DMS 273 treated with DMSO at 0.1 percent for 48 hours (cell line): ENCODE measurements at places on chromosomes 11 and 22.

GRCh38 chr11:126660321-126660720, 304.8 kb downstream of the ST3GAL4 start:
- no peak for DNase-seq

DNA sequence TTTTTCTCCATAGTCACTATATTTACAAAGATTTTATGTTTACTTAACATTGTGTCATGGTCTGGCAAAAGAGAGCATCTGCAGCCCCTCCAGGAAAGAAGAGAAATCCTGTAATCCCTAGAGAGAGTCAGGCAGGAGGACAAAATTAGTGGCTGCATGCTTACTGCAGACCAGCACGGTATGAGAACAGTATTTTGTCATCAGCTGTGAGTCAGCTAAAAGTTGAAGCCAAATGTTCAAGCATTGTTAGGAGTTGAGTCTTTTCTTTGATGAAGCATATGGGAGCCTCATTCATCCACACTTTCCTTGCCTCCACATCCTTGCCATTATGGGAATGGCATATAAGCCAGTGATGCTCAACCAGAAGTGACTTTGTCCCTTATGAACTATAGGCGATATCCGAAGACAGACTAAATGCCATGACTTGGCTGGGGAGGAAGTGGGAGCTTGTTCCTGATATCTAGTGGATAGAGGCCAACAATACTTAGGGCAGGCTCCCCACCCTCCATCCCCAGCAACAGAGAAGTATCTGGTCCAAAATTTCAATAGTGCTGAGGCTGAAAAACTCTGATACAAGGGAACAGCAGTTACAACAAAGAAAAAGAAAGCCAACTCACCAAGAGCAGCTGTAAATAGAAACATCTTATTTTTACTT, 112.0 kb upstream of the OR5AK2 start:
- no peak for DNase-seq

DNA sequence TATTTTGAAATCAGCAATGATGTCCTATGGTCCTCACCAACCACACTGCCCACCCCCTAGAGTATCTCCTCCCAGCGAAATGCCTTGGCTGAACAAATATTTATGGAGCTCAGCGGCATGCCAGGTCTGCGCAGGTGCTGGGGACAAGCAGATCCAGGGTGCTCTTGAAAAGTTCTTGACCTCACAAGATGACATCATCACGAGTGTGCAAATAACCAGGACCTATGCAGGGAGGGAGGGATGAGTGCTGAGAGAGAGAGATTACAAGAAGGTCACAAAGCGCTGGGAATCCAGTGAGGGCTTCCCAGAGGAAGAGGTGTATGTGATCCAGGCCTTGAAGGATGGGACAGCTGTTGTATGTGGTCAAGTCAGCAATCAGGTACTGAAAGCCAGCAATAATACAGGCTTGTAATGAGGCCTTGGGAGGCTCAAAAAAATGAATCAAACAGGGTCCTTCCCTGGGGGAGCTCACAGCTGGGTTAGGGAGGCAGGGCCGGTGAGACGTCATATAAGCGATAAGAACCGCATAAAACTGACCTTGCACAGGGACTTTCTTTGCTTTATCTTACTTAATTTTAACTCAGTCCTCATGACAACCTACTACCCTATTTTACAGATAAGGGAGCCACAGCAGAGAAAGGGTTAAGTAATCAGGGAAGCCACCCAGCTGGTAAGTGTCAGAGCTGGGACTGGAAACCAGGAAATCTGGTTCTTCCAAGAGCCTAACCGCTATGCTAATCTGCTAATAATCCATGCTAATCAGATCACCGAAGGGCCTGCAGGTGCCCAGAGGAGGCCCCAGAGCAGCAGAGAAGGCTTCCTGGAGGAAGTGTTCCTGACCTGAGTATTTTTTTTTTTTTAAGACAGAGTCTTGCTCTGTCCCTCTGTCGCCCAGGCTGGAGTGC, 8.2 kb downstream of the ARRB1 start:
- no peak for DNase-seq

DNA sequence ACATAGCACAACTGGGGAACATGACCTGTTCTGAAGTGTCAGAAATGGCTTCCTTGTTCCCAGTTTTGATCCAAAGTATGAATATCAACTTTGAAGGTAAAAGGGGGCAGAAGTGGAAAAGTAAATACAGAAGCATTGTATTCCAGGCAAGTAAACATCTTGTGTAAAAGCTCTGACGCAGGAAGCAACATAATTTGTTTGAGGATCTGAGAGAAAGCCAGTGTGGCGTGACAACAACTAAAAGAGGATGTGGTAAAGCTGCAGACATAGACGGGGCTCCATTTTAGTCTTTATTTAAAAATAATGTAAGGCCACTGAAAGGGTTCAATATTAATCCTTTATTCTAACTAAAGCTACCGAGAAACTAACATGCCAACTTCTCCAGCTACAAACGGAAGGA, 310.2 kb downstream of the DLG2 start:
- DNase-seq, result no peak

DNA sequence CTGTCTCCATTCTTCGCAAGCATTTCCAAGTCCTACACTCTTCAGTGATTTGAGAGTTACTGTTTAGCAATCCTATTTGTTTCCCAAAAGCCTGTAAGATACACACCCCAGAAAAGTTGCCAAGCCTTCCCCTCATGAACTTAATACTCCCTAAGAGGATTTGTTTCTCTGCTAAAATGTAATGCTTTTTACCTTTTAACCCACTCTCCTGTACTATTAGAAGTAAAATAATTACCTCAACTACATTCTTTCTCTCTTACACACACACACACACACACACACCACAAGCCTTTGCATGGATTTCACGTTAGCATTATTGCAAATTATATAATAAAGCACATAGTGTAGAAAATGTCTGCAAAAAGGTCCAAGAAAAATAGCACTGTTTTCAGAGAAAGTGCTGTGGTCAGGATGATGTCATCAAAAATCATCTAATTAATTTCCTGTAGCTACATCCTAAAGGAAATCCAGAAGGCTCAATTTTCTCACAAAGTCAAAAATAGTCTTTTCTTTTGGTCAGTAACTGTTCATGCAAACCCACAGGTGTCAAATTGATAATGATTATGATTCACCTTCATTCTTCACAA, 364.1 kb upstream of the PITPNB start:
- no peak for DNase-seq

- no peak for DNase-seq
These were observed 38.1 kb upstream of the KCNQ1OT1 start for GRCh38 chr11:2737866-2738265.

- DNase-seq, result peak; percentile 57
These were observed 548 bp downstream of the FDXACB1 start for GRCh38 chr11:111878385-111878848.

GRCh38 chr11:10285148-10285802, 8.7 kb downstream of the SBF2 start:
- DNase-seq, result no peak

DNA sequence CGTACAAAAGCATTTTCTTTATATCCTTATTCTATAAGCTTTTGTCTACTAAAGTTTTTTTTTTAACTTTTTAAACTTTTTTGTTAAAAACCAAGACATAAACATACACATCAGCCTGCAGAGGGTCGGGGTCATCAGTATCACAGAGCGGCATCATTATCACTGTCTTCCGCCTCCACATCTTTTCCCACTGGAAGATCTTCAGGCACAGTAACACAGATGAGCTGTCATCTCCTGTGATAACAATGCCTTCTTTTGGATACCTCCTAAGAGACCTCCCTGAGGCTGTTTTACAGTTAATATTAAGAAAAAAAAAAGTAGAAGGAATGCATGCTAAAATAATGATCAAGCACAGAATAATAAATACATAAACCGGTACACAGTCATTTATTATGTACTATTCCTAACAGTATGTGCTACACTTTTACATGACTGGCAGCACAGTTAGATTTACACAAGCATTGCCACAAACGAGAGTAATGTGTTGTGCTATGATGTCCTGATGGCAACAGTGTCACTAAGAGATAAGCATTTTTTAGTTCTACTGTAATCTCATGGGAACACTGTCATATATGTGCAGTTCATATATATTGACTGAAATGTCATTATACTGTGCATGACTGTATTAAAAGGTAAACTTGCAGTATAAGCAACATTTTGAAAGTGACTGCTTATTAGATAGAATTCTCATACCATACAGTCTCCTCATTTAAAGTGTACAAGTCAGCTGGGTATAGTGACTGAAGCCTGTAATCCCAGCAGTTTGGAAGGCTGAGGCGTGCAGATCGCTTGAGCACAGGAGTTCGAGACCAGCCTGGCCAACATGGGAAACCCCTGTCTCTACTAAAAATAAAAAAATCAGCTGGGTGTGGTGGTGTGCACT, 58.6 kb downstream of the KDM2A start:
- DNase-seq, result no peak

DNA sequence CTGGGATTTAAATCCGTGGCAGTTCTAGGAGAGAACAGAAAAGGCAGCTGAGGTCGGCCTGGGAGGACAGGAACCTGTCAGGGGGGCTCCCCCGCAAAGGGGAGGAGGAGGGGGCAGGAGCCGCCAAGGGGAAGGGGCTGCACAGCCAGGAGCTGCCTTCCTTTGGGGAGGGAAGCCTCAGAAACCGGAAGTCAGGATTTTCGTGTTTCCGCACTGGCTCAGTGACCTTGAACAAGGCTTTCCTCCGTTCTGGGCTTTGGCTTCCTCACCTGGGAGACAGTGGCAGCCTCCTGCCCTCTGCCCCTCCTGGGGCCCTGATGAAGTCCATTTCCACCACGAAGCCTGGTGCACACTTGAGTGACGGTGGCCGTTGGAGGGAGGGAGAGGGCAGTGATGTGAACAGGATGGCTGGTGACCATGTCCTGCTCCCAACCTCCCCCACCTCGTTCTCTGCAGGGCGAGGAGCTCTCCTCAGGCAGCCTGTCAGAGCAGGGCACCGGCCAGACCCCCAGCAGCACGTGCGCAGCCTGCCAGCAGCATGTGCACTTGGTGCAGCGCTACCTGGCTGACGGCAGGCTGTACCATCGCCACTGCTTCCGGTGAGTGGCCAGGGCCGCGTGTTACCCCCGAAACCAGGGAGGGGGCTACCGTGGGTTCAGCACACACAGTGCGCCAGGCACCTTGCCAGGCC, 12.6 kb downstream of the MICALL1 start:
- DNase-seq, result no peak

DNA sequence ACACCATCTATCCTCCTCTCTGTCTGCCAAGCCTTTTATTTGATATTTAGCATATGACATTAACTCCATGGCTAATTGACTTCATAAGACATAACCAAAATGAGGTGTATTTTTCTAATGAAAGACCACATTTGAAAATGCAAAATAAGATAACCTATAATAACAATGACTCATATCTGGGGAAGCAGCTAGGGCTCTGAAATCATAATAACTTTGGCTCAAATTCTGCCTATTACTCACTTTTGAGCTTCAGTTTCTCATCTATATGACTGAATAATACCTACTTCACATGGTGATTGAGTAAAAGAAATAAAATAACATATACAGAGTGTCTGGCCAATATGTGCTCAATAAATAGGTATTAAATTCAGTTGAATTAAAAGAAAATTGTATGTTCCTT, 1419.8 kb upstream of the TENM4 start:
- no peak for DNase-seq

- DNase-seq, result no peak
These were observed 15.7 kb downstream of the SLC5A1 start for GRCh38 chr22:32058656-32059260.

- peak; percentile 45 for DNase-seq
These were observed at the start of gene GAS2 for GRCh38 chr11:22666325-22666687. Gene GAS2, plus strand, starts transcription at chr11:22666611. Its CDS starts 8,259 bp downstream, at chr11:22674870.

- no peak for DNase-seq
These were observed 182.7 kb downstream of the ADAMTS15 start for GRCh38 chr11:130631119-130631518.

- DNase-seq, result no peak
These were observed 32.9 kb downstream of the MEI1 start for GRCh38 chr22:41732096-41732772.

DNA sequence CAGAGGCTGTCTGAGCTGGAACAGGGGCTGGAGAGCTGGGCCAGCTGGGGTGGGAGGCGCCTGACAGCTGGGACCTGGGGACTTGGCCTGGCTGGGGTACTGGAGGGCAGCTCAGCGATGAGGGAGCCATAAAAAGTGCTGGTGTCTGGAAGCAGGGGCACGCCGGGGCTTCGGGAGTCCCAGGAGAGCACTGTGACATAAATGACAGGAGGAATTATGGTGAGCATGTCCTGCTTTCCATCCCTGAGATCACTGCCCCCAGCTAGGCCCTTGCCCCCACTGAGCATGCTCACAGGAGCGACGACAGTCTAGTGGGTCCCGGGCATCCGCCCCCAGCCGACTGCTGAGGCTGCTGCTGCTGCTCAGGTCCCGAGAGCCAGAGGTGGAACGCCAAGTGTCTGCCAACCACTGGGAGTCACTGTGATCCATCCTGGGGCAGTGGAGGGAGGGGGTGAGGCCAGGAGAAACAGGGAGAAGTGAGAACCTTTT, 6.2 kb downstream of the ROBO4 start:
- no peak for DNase-seq

GRCh38 chr11:47425611-47426010, 628 bp downstream of the PSMC3 start:
- no peak for DNase-seq

- DNase-seq, result no peak
These were observed 26.5 kb downstream of the ABTB2 start for GRCh38 chr11:34331329-34331728.

DNA sequence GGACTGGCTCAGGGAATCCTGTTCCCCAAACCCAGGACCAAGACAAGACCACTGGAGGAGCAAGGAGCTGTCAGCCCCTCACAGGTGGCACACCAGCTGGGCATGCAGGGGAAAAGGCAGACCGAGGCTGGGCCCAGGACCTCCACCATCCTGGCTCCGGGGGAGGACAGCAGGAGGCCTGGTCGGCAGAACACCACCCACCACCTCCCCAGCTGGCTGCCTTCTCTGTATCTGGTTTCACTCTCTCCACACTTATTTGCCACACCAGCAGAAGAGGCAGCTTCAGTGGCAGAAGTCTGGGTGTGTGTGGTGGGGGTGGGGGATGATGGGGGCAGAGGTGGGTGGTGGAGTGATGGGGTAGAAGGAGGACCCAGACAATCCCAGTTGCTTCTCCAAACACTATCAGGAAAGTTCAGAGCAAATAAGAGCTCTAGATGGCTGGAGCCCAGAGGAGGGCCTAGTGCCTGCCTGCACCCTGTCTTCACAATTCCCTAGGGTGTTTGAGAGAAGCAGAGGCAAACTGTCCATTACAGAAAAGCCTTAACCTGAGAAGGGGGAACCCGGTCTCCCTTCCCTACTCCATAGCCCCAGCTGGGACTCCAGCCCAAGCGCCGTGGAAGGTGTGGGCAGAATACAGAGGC, 51.9 kb upstream of the CDON start:
- peak; percentile 75 for DNase-seq

DNA sequence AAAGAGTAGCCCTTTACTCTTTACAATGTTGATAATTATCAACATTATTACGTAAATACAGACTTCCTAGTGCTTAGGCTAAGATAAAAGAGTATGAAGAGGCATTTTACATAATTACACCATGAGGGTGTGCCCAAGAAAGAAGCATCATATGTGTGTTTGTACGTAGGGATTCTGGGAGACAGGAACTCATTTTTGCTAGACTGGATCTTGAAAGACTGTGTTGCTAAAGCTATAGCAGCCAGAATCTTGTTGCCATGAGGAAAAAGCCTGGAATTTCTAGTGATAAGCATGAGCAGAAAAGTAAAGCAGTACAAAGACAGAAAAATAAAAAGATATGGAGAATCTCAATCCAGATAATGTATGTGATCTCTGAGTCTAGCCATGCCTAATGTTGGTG, 72.1 kb downstream of the JRKL start:
- no peak for DNase-seq

GRCh38 chr22:35367331-35367886, 13.5 kb upstream of the HMOX1 start:
- DNase-seq, result no peak
